Activated CD4-positive, alpha-beta T cell treated with anti-CD3 and anti-CD28 coated beads, Interleukin-2, amount 50 U/mL, for 24 hours (primary cell): ENCODE measurements at places on chromosomes 6 and 20.
A peak's percentile ranks its signal among the peaks of the same experiment; 100 is the strongest.

DNA sequence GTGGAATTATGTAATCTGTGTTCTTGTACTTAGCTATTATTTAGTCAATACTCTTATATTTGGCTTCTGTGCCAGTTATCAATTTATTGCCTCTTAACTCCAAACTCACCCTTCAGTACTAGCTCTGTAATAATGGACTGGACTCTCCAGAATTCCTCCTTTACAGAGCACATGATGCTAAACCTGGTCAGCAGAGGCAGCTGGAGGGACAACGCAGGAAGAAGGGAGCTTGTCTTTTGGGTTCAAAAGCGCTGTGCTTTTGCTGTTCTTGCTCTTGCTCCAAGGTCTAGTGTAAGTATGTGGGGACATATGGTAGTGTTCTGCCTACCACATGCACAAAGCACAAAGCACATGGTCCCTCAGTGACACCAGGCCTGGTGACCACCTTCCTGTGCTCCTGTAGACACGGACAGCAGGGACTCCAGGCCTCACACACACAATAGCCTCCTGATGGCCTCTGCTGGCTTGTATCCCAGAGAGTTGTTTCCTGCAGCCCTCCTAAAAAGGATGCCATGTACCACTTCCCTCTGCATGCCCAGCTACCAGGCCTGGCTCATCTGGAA is 46.1 kb downstream of the CHD6 start:
- DNase-seq: no peak

GRCh38 chr6:131754715-131755567 is 44.1 kb upstream of the CTAGE9 start:
- no peak for DNase-seq

GRCh38 chr20:25254986-25255680 is 7.2 kb downstream of the PYGB start:
- DNase-seq: no peak

DNA sequence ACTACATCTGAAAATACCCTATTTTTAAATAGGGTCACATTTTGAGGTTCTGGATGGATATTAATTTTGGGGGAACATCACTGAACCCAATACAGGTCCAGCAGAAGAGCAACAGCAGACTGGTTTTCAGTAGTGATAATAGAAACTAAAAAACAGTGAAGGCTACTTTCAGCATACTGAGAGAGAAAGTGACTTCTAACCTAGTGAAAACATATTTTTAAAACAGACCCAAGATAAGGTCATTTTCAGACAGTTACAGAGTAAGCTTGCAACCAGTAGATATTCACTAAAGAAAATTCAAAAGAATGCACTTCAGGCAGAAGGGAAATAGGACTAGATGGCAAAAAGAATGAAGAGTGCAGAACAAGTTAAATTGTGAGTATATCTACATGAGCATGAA is 42.0 kb upstream of the TMEM244 start:
- DNase-seq: no peak

DNA sequence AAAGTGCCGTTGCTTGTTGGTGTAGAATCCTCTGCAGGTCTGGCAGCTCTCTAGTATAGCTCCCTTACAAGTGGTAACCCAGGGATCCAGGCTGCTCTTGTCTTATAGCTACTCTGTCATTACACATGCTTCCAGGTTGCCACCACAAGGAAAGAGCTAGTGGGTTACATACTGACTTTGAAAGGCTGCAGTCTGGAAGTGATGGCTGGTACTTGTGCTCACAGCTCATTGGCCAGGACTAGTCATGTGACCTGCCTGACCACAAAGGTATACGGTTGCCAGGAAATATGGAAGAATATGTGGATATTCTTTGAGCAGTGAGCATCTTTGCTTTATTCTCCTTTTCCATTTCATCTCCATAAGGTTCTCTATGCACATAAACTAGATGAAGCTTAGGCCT is 46.0 kb downstream of the RREB1 start:
- no peak for DNase-seq

GRCh38 chr20:45181639-45182038 is 6.9 kb downstream of the PI3 start:
- no peak for DNase-seq

DNA sequence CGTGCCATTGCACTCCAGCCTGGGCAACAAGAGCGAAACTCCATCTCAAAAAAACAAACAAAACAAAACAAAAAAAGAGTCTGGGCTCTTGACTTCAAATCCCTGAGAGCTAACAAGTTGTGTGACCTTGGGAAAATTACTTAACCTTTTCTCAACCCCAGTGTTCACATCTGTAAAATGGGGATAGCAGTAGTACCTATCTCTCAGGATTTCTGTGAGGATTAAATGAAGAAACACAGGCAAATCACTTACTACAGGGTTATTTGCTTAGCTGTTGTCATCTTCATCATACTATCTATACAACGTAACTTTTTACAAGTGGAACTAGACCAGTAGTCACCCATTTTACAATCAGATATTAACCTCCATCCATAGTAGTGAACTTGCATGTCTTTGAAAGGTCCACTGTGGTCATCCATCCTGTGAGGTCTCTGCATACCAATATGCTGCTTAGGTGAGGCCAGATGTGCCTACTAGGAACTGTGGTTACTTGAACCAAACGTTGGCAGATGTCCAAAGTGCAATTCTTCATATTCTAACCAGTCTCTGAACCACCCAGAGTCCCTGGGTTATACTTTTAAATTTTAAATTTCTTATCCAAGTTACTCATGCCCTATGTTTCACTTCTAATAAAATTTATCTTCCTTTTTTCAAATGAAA is 128.9 kb upstream of the BEND3 start:
- no peak for DNase-seq

DNA sequence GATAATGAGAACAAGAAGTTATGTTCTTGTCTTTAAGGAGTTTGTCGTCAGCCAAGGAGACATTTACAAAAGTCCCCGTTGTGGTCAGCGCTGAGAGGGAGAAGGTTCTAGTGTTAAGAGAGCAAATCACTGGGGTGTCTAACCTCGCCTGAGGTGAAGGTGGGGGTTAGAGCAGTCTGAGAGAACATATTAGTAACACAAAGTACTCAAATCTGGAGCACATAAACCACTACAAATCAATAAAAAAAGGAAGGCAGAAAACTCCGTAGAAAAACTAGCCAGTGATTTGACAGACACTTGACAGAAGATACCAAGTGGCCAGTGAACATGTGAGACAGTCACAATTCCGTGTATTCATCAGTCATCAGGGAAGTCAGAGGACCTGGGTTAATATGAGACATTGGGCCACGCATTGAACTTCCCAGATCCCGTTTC is 45.4 kb downstream of the CDS2 start:
- no peak for DNase-seq

GRCh38 chr20:24241466-24241865 is 228.0 kb upstream of the SYNDIG1 start:
- DNase-seq: no peak

GRCh38 chr6:7034055-7034454 is 73.7 kb upstream of the RREB1 start:
- no peak for DNase-seq

GRCh38 chr20:38134427-38135270 is 30.4 kb downstream of the TGM2 start:
- DNase-seq: no peak

- DNase-seq: no peak
Observed at GRCh38 chr6:31652925-31653724, 664 bp upstream of the BAG6 start.

DNA sequence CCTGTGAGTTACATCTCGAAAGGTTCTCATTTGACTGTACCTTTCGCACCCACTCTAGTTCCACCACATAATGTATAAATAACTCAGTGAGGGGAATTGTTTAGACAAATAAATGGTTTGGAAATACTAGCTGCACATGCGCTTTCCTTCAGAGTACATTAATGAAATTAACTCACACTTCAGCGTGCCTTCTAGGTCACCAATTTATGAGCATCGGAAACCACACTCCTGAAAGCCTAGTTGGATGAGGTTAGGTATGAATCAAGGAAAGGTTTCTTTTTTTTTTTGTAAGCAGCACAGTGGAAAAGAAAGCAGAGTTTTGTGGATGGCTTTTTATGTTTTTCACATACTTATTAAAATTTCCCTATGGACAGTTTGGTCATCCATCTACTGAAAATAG is 247.8 kb upstream of the TCF21 start:
- no peak for DNase-seq

GRCh38 chr6:111784433-111784832 is 88.8 kb downstream of the FYN start:
- no peak for DNase-seq

DNA sequence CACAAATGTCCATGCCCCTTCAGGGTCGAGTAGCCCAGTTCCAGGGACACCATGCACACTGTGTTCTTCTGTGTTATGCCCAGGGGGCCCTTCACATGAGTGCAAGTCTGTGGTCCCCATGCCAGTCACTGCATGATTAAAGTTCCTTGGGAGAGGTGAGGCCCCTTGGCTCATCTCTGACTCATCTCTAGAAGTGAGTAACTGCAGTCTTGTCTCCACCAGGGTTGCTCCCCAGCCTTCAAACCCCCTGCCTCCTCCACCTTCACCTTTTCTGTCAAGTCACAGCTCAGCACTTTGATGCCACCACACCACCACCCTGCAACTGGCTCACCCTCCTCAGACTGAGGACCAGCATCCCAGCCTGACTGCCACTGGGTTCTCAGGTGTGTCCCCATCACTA is 161.7 kb downstream of the UNC5CL start:
- DNase-seq: peak; percentile 12

DNA sequence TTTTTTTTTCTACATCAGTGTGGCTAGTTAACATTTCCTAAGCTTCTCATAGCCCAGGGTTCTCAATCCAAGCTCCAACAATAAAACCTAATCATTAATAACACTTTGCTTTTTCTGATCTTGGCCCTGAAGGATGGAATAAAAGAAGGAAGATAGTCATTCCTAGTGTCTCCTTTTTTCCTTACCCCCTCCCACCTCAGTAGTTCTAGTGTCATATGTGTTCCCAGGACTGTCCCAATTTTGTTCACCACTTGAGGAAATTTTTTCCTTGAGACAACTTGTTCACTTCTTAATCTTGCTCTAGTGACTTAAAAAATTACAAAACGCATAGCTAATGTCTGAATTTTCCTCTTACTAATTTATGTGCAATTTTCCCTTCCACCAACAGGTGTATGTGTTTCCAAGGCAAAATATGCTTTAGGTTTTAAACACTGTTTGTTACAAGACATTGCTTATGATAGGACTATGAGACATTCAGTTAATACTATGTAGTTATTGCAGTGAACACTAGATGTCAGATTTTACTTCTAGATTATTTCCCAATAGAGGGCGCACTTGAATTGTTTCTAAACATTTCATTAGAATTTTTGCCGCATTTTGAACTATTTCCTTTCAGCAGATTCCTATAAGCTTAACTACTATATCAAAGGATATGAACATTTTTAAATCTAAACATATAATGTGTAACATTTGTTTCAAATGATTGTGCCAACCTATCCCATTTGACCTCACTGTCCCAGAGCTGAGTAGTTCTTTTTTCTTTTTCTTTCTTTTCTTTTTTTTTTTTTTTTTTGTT is 18.5 kb upstream of the C6orf141 start:
- DNase-seq: no peak

DNA sequence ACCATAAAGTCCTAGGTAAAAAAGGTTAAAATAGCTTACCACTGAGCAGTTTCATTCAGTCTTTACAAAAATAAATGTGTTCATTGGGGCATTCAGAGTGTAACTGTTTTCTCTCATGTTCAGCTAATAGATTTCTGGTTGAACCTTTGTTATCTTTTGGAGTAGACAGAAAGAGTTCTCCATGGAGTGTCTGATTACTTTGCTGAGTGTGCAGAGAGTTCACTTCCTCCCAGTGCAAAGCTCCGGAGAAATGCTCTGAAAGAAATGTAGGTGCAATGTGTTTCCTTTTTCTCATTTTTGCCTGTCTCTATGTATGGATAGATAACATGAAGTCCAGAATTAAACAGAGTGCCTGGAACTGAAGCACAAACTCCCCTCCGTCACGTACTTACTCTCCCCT is 52.6 kb downstream of the JAG1 start:
- DNase-seq: no peak

- no peak for DNase-seq
Observed at GRCh38 chr6:7899101-7899888, 11.3 kb downstream of the TXNDC5 start.

- DNase-seq: no peak
Observed at GRCh38 chr6:125019918-125020317, 57.7 kb downstream of the RNF217 start.

- no peak for DNase-seq
Observed at GRCh38 chr20:31355981-31356380, 12.4 kb upstream of the DEFB118 start.

DNA sequence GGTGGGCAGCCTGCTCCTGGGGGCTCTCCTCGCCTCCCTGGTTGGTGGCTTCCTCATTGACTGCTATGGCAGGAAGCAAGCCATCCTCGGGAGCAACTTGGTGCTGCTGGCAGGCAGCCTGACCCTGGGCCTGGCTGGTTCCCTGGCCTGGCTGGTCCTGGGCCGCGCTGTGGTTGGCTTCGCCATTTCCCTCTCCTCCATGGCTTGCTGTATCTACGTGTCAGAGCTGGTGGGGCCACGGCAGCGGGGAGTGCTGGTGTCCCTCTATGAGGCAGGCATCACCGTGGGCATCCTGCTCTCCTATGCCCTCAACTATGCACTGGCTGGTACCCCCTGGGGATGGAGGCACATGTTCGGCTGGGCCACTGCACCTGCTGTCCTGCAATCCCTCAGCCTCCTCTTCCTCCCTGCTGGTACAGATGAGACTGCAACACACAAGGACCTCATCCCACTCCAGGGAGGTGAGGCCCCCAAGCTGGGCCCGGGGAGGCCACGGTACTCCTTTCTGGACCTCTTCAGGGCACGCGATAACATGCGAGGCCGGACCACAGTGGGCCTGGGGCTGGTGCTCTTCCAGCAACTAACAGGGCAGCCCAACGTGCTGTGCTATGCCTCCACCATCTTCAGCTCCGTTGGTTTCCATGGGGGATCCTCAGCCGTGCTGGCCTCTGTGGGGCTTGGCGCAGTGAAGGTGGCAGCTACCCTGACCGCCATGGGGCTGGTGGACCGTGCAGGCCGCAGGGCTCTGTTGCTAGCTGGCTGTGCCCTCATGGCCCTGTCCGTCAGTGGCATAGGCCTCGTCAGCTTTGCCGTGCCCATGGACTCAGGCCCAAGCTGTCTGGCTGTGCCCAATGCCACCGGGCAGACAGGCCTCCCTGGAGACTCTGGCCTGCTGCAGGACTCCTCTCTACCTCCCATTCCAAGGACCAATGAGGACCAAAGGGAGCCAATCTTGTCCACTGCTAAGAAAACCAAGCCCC is 16.0 kb downstream of the SLC2A10 start:
- DNase-seq: no peak

DNA sequence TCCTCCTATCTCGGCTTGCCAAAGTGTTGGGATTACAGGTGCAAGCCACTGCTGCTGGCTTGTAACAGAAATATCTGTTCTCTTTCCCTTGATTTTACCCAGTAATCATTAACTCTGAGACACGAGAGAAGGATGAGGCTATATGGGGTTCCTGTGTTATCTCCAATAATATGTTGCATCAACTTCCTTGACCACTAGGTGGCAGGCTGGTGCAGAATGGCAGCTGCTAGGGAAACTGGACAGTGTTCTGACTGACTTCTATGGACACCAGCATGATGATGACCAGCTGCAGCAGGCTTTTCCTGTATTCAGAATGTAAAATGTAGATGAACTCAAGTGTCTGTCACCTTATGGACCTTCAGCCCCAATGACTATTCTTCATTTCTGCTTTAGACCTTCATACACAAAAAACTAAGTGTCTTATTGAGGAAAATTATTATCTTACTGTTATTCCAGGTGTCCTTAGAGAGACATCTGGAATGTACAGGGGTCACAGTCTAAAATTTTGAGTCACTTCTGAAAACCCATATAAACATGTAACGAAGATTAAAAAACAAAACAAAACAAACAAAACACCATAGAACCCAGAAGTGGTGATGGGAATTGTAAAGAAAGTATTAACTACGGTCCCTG is 20.4 kb upstream of the CD109 start:
- DNase-seq: peak; percentile 50

GRCh38 chr6:23319582-23319981 is 750.2 kb downstream of the HDGFL1 start:
- DNase-seq: no peak
